ENCODE measurements at places on chromosomes 3 and 15.

DNA sequence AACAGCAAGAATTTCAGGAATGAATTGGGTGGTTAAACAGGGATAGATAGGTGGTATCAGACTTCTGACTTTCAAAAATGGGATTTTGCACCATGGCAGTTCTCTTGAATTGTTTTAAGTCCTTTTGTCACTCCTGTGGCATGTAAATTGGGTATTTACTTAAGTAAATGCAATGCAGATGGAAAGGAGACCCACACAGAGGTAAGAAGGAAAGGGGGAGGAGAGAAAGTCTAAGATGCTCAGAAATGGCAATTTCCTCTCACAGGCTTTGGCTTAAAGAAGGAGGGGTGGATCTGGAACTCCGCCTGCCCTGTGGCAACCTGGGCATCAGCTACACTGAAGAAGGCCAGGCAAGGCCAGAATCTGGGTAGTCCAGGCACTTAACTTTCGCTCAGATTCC is 197.1 kb upstream of the UBE2E1 start:
- ATAC-seq = no peak

DNA sequence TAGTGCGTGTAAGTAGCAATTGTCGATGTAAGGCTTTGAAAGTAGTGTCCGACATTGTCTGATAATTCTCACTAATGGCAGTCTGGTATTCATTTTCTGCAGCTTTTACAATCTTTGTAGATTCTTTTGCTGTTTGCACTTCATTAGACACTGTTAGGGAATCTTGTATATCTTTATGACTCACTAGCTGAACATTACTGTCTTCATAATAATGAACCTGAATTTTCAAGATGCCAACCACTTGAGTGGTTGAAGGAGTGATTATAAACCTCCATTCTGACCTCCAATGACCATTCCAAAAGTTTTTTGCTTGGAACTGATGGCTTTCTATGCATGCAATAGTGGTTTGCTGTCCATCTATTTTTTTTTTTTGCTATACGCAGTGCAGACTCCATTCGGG is 76.4 kb upstream of the MFGE8 start:
- ATAC-seq = peak; percentile 85

DNA sequence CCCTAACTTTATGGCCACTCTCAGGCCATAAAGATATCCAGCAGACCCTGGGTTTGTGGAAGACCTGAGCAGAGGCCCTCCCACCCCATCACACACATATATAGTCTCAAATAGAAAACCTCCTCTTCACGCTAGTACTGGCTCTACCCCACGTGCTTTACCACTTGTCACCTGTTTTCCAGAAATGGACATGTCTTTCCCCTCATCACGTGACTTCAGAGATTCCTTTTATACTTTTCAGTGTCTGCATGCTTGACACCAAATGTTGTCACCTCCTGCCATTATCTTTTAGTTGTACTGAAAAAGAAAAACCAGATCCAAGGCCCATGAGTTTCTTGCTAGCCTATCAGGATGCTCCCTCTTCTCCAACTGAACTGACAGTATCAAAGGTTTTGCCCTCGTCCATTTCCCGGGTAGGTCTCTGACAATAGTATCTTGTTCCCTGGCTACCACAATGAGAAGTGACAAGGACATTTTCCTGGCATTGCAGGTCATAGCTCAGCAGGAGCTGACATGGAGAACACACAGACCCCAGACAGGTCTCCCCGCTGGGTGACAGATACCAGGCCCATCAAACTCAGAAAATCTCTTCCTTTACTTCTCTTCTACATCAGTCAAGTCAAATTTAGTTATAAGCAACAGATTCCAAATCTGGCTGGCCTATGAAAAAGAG is 650.0 kb upstream of the CFAP20DC start:
- ATAC-seq = no peak

GRCh38 chr3:192887047-192887446 is 30.6 kb downstream of the MB21D2 start:
- ATAC-seq = no peak

- ATAC-seq = no peak
Observed at GRCh38 chr3:148044151-148044550, 635.0 kb downstream of the ZIC1 start.

DNA sequence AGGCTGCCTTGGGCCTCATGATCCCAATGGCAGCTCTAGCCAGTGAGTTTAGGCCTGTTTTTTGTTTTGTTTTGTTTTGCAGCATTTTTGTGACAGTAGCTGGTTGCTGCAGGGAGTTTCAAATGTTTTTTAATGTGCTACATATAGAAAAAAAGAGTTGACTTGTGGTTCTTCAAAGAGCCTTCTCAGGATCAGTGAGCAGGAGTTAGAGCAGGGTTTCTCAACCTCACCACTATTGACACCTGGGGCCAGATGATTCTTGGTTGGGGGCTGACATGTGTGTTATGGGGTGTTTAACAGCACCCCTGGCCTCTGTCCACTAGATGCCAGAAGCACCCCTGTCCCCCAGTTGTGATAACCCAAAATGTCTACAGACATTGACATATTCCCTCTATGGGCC is 17.9 kb downstream of the APH1B start:
- ATAC-seq = no peak

DNA sequence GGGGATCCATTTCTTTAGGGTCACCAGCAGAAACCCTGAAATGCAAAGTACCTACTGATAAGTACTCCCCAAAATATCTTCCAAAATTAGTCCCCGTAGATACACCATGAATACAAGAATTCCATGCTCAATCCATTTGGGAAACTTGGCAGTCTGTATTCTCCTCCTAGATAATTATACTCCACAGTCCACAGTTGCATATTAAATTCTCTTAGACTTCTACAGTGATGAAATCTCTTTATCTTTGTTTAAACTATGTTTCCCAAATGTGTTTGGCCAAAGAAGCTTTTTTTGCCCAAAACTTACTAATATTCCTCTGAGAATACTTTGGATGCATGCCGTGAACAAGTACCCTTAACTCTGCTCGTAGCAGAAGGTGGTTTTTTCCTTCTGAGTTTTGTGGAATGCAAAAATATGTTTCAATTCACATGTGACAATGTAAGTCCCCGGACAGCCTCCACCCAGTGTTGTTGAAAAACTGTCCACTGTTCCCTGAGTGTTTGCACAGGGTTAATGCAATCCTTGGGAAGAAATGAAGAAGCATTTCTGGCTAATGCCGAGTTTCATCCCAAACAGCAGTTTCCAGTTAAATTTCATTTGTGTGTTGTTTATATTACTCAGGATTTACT is 126.7 kb downstream of the ARNT2 start:
- ATAC-seq = no peak

DNA sequence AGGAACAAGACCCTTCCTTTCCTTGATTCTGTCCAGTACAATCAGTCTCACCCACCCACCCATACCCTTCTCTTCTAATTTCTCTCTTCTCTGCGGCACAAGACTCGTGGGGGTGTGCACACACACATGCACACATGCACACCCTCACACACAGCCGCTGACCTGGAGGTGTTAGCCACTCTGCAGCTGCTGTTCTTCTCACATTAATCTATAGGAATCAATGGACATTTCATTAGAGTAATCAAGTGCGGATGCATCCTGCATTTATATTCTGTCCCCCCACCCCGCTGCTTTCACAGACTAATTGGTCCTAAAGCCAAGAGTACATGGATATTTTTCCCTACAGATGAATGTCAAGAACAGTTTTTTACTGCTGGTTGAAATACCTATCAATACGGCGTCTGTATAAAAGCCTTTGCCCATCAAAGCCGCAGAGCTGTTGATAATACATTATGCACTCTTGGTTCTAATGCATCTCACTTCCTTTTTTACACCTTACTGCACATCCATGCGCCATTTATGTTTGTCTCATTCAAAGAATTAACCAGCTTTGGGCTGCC is 186.5 kb upstream of the ONECUT1 start:
- ATAC-seq = no peak

DNA sequence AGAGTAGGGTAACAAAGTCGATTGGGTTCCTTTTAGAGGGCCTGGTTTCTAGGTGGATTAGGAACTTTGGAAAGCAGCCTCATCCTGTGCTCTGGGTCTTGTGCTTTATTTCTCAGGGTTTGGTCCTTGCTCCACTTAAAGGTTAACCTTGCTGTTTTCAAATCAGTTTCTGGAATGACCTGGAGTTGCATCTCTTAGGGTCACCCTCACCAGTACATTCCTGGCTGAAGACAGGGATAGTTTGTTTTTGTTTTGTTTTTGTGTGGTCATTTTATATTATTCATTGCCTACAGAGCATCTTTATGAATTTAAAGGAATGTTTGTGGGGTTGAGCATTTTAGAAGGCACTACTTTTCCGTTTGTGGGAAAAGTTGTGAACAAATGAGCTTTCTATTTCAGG is 45.5 kb upstream of the ZNF280D start:
- no peak for ATAC-seq

DNA sequence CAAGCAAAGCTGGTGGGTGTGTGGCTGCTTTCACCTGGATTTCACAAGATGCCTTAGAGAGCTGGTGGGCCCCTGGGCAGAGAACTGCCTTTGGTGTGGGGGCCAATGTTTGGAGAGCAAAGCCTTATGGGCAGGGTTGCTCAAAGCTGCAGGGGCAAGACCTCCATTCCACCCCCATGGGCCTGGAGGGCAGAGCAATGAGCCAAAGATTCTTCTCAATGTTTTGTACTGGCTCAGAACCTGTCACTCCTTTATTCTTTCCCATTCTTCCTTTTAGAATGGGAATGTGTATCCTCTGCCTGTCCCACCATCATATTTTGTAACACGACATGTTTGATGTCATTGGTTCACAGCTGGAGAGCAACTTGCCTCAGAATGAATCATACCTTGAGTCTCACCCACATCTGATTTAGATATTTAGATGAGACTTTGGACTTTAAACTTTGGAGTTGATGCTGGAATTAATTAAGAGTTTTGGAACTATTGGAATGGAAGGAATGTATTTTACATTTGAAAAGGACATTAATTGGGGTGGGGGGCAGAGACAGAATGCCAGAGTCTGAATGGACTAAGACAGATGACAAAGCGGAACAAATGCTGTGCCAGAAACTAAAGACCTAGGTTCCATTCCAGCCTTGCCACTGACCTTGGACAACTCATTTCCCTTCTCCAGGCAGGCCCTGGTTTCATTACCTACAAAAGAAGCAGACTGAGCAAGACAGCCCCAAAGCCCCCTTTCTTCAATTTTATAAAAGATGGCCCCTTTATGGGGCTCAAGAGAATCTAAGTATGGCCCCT is 72.9 kb downstream of the DAPK2 start:
- ATAC-seq = peak; percentile 71

GRCh38 chr15:90988296-90988695 is 6.0 kb downstream of the PRC1 start:
- ATAC-seq = peak; percentile 70

DNA sequence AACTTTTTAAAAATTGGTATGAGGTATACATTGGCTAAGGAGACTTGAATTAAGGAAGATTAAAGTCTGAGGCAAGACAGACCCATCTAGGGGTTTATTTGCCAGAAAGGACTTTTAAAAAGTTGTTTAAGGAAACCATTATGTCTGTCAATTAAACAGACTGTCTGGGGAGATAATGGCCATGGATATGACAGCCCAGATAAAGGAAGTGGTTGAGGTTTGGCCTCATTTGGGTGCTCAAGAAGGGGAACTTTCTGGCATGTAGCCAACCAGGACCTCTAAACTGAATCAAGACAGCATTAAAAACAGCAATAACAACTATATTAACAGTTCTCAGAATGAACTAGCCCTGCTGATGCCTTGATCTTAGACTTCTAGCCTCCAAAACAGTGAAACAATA is 9.9 kb upstream of the CD200R1L start:
- no peak for ATAC-seq

- ATAC-seq = peak; percentile 99
Observed at GRCh38 chr15:59349680-59350420, 22.8 kb downstream of the MYO1E start.

DNA sequence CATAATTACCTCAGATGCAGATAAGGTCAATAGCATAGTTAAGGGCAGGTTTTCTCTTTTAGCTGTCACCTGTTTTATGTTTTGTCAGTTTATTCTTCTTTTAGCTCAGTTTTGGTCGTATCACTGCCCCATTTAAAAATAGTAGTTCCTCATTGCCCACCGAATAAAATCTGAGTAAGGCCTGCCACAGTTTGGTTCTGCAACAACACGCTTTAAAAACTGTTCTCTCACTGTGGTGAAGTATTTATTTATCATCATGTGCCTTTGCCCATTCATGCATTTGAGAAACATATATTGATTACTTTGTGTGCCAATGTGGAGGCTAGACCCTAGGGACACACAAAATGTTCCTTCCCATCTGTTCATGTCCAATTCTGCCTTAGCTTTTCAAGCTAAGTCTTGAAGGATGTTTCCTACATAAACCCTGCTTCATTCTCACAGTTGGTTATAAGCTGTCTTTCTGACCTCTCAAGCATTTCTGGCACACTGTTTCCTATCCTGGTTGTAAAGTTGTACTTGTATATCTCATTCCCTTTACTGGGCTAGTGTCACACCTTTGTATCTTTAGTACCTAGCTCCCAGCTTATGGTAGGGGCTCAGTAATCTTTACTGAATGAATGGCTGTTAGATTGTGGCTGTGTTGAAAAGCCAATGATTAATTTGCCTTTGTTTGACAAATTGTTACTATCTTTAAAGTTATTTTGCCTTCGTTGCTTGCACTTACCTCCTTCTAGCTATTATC is 23.9 kb downstream of the AKAP13 start:
- ATAC-seq = peak; percentile 9

DNA sequence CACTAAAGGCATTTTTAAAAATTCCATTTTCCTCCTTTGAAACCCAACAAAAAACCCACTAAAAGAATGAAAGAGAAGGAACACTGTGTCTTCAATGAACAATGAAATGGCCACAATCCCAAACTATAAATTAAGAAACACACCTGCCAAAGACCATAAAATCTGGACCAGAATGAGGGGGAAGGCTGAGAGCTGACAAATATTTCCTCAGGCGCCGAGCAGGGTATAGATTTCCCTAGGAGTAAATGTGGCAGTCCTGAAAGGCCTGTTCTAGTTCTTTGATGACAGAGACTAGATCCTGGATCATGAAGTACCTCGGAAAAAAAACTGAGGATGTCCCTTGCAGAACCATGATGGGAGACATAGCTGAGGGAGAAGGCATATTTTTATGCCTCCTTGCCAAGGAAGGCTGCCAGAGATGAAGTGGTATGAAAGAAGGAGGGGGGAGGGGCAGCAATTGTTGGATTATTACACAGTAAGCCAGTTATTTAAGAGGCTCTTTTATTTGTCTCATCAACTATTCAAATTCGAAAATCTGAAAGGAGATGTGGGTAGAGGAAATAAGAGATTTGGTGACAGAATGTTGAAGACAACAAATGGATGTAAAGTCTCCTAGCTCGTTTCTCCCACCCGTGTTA is 275.3 kb upstream of the GOLGA6L4 start:
- no peak for ATAC-seq

DNA sequence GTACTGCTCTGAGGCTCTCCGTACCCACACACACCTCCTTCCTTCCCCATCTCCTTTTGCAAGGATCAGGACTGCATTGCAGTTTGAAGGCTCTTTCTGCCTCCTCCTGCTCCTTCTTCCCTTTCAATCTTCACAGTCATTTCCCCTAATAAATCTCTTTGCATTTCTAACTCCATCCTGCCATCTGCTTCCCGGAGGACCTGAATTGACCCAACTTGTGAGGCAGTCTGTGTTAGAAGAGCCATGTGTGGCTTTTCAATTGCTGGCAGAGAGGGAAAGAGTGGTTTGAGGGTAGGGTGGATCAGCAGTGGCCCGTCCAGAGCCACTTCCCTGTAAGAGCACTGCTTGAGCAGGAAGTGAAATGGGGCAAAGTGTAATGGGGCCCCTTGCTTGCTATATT is 35.8 kb downstream of the ANAPC13 start:
- no peak for ATAC-seq

GRCh38 chr3:69665026-69665737 is 74.1 kb upstream of the MITF start:
- no peak for ATAC-seq

GRCh38 chr3:154236331-154236730 is 88.0 kb downstream of the DHX36 start:
- no peak for ATAC-seq

GRCh38 chr15:53296603-53297002 is 462.9 kb downstream of the WDR72 start:
- ATAC-seq = no peak
